Fibroblast of lung (primary cell): ENCODE measurements at places on chromosomes 2 and 18. TPM values are rescaled to one million over a fixed set of nuclear protein-coding genes. Genes with fewer than 3 reads are reported as not detected.

The GAREM1 gene
- total RNA-seq: 1.5 TPM in 2 replicates

The SLC4A3 gene
- total RNA-seq: 1.3 and 1.5 TPM in 2 replicates

The SPEG gene
- total RNA-seq: 13.1 and 20.1 TPM in 2 replicates

The SLC38A11 gene
- total RNA-seq: 0.26 and 0.50 TPM in 2 replicates

The TRIB2 gene
- 31.0 and 38.5 TPM in 2 replicates for total RNA-seq

The OXER1 gene
- 0.17 and 0.26 TPM in 2 replicates for total RNA-seq

The CRYGD gene
- not detected in 2 replicates for total RNA-seq

The NGEF gene
- under 0.01 TPM in 1 of 2 replicates, not detected in the other for total RNA-seq

The YWHAQ gene
- 247 and 323 TPM in 2 replicates for total RNA-seq

The KCNG2 gene
- total RNA-seq: 6.4 and 10.1 TPM in 2 replicates

The RAPGEF4 gene
- total RNA-seq: 1.3 and 3.0 TPM in 2 replicates

The RAB31 gene
- total RNA-seq: 26.2 and 29.6 TPM in 2 replicates

The RAB27B gene
- 0.77 and 0.99 TPM in 2 replicates for total RNA-seq

The CTNNA2 gene
- not detected in 2 replicates for total RNA-seq

The CIB4 gene
- not detected in 2 replicates for total RNA-seq

The SKOR2 gene
- total RNA-seq: not detected in 2 replicates

The MTLN gene
- total RNA-seq: 51.9 and 74.2 TPM in 2 replicates

The ZFP36L2 gene
- total RNA-seq: 11.6 and 16.7 TPM in 2 replicates

The GYPC gene
- 135 and 244 TPM in 2 replicates for total RNA-seq

The PREB gene
- total RNA-seq: 36.0 and 39.8 TPM in 2 replicates

The BARD1 gene
- total RNA-seq: 30.3 and 43.1 TPM in 2 replicates

The SFTPB gene
- not detected in 2 replicates for total RNA-seq

The TUBB8B gene
- not detected in 2 replicates for total RNA-seq

The STEAP3 gene
- 9.8 and 13.7 TPM in 2 replicates for total RNA-seq

The SCN9A gene
- 58.6 and 105 TPM in 2 replicates for total RNA-seq

The UGT1A3 gene
- total RNA-seq: not detected in 2 replicates

The ARHGEF4 gene
- 0.83 and 1.5 TPM in 2 replicates for total RNA-seq

The HOXD3 gene
- total RNA-seq: not detected in 2 replicates

The MALL gene
- 3.1 and 3.3 TPM in 2 replicates for total RNA-seq

The DHRS9 gene
- total RNA-seq: not detected in 2 replicates

The FNDC4 gene
- 12.8 and 18.3 TPM in 2 replicates for total RNA-seq

The DPYSL5 gene
- not detected in 2 replicates for total RNA-seq

The SERPINB10 gene
- not detected in 2 replicates for total RNA-seq

The CNRIP1 gene
- total RNA-seq: 34.7 and 39.8 TPM in 2 replicates

The GPR45 gene
- total RNA-seq: not detected in 2 replicates

The LCT gene
- total RNA-seq: under 0.01 TPM in 2 replicates

The ZDBF2 gene
- total RNA-seq: 11.6 TPM in 2 replicates

The GALNT5 gene
- total RNA-seq: 32.4 and 199 TPM in 2 replicates

The GREB1L gene
- total RNA-seq: 0.26 and 0.33 TPM in 2 replicates

The FZD7 gene
- 24.7 and 39.1 TPM in 2 replicates for total RNA-seq

The IL36G gene
- total RNA-seq: not detected in 2 replicates

The CD226 gene
- total RNA-seq: 0.33 and 0.51 TPM in 2 replicates

The ATP8B1 gene
- 53.4 and 109 TPM in 2 replicates for total RNA-seq

The TACR1 gene
- total RNA-seq: 0.17 TPM in 1 of 2 replicates, not detected in the other

The NETO1 gene
- 0.26 and 2.0 TPM in 2 replicates for total RNA-seq

The SP5 gene
- under 0.01 TPM in 1 of 2 replicates, not detected in the other for total RNA-seq

The CFAP221 gene
- 0.26 TPM in 1 of 2 replicates, not detected in the other for total RNA-seq

The NYAP2 gene
- under 0.01 TPM in 1 of 2 replicates, not detected in the other for total RNA-seq

The ABCG8 gene
- not detected in 2 replicates for total RNA-seq

The CRYBA2 gene
- total RNA-seq: not detected in 2 replicates

The NT5C1B gene
- total RNA-seq: not detected in 2 replicates

The HRH4 gene
- total RNA-seq: under 0.01 TPM in 2 replicates

The AQP12A gene
- total RNA-seq: not detected in 2 replicates

The CROCC2 gene
- total RNA-seq: 0.33 and 0.51 TPM in 2 replicates

The HOXD1 gene
- total RNA-seq: not detected in 2 replicates

The GAD1 gene
- total RNA-seq: 0.26 and 0.33 TPM in 2 replicates
